Activated CD8-positive, alpha-beta memory T cell treated with anti-CD3 and anti-CD28 coated beads for 1 hour (primary cell): ENCODE measurements at places on chromosomes 16 and 17.
A peak's percentile ranks its signal among the peaks of the same experiment; 100 is the strongest.

DNA sequence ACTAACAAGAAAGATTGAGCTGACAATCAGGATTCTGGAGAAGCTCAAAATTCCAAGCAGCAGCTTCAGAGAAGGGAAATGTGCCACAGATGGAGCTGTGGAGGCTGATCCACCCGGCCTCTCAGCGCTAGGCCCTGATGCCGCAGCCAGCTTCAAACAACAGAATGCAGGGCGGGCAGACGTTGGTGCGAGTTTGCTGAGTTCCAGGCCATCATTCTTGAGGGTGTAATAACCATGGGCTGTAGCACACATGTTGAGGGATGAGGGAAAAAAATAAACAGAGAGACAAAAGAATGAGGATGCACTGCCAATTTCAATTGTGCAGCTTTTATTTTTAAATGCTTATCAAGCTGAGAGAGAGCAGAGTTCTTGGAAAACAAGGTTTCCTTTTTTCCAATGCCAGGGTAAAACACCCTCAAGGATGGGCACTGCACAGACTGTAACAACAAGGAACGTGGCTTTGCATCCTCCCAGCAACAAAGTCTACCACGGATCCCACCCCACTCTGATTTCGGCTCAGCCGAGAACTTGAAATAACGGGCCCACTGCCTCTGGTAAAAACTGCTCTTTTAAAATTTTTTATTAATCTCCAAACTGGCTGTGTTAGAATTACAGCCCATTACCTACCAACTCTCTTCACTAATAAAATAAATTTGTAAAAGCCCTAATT is 90.2 kb downstream of the SMG6 start:
- no peak for DNase-seq

GRCh38 chr17:64155129-64155528 is 25.2 kb upstream of the ERN1 start:
- no peak for DNase-seq

- no peak for DNase-seq
Measured at GRCh38 chr16:97822-98221, 19.8 kb downstream of the MPG start.

- DNase-seq = no peak
Measured at GRCh38 chr17:18278867-18279266, 18.4 kb downstream of the MIEF2 start.

DNA sequence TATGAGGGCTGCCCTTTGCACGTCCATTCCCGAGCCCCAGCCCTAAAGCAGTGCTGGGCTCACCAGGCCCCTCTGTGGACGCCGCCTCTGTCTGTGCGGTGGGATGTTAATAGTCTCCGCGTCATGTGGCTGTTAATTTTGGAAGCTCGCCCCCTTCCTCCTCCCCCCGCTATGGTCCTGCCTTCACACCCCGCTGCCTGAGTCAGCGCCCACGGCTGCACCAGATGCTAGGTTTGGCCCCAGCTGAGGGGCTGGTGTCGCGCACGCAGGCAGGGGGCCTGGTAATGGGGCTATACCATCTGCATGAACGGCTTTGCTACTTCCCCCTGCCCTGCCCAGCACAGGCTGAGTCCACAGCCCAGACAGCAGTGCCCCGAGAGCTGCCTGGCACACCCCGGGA is 4.1 kb upstream of the SSTR5 start:
- no peak for DNase-seq

DNA sequence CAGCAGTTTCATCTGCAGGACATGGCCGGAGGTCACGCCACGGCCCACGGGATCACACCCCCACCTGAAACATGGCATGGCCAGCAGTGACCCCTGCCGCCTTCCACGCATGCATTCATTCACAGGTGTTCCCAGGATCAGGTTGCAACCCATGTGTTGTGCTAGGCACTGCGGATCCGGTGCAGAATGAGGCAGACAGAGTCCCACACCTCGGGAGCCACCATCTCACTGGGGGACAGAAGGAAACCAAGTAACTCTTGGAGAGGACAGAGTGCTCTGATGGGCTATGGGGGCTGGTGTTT is 4.3 kb upstream of the MSRB1 start:
- DNase-seq = no peak

DNA sequence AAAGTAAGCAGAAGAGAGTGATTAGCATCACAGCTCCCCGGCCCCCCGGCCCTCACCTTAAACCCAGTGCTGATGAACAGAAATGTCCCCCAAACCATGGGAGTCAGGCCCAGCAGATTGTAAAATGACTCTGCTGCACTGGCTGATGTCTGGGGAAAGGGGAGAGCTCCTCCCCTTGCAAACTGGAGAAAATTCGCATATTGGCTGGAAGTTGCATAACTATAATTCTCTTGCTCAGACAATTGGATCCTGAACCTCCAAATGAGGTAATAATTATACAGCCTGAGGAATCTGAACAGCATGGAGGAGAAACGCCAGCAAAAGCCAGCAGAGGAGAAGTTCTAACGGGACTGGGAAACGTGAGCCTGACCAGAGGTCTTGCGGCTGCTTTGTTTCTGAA is 109.7 kb downstream of the C16orf95 start:
- no peak for DNase-seq

DNA sequence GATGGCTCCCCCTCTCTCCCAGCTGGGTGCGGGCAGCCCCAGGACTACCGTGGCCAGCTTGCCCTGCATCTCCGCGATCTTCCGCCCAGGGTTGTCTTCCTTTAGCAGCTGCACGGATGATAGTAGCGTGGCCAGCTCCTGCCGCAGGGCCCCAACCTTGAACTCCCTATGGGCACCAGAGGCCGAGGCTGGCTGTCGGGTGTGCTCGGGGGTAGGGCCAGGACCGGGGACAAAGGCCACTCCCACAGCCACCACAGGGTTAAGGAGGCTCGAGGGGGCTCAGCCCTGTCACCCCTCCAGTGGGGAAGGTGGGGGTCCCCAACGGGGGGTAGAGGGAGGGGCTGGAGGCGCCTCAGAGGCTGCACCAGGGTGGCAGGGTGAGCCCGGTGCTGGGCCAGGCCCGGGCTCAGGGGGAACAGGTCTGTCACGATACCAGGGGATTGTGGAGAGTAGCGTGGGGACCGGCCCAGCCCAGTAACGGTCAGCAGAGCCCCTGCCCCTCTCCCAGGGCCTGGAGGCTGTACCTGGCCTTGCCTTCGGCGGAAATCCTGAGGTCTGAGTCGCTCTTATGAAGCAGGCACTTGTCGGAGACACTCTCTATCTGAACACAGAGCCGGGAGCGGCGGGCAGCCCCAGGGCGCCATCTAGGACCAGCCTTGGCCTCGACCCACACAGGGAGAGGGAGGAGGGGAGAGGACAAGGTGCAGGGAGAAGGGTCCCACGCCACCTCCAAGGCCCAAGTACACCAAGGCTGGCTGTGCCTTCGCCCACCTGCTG is 5.2 kb downstream of the PERCC1 start:
- no peak for DNase-seq

DNA sequence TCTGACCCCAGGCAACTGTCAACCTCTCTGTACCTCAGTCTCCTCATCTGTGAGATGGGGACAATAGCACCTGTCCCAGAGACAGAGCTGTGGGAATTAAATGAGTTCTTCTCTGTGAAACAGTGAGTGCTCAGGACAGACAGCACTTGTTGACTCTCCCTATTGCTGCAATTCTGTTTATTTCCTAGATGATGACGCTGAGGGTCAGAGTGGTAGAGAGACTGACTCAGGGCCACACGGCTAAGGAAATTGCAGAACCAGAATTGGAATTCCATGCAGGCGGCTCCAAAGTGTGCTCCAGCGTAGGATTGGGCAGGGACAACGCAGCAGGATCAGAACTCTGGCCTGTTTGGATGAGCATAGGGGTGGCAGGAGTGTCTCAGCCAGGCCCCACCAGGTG is 302.2 kb downstream of the C16orf95 start:
- DNase-seq = no peak

GRCh38 chr17:40501499-40501911 is at the start of gene TNS4:
TSS of gene TNS4 (minus strand) at chr17:40501623. CDS start at chr17:40496425, 5,198 bp downstream.
- DNase-seq = no peak

GRCh38 chr16:10883004-10883403 is 6.0 kb downstream of the CIITA start:
- DNase-seq = no peak

- no peak for DNase-seq
Measured at GRCh38 chr17:34567691-34568465, 11.5 kb upstream of the TMEM132E start.

DNA sequence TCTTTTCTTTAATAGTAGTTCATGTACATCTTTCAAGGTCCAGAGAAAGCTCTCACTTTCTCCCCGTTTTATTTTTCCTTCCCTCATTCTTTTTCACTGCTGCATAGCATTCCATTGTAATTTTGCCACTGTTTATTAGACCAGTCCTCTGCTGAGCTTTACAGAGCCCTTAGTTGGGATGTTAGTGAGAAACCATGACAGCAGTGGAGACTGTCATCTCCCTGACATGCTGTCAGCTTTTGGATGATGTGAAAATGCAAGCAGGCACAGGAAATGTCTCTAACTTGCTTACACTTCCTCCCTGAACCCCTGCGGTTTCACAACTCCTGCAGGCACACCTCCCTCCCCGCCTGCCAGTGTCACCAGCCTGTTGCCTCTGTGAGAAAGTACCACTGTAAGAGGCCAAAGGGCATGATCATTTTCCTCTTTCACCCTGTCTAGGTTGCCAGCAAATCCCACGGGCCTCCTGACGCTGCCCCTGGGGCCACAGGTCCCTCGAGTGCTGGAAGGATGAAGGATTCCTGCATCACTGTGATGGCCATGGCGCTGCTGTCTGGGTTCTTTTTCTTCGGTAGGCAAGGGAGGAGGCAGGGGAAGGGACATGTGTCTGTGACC is at the start of gene ITGAL:
Gene ITGAL (plus strand): TSS at position 415 of the 615 bp plus-strand sequence. CDS start 96 bp downstream, at position 511.
- peak; percentile 63 for DNase-seq

GRCh38 chr17:53628011-53628410 is 194.7 kb upstream of the KIF2B start:
- no peak for DNase-seq

DNA sequence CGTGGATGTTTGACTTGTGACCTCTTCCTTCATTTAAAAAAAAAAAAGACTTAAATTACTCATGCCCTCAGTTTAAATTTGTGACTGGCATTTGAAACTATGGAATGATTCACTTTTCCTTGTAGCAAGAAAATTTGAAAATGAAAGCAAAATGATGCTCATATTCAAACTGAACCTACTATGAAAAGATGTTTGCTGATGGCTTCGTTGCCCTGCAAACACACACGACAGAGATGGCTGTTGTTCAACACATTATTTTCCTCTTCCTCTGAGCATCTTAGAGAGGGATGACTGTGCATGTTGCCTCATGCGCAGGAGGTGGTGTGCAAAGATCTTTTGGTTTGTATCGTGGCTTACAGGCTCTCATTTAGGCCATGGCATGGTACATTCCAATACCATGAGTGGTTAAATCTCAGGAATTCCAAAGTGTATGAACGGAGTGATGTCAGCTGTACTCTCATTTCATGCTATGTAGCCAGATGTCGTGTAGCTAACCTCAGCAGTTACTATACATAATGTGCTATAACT is 164.5 kb downstream of the PRKCA start:
- no peak for DNase-seq

- DNase-seq = no peak
Measured at GRCh38 chr17:62150471-62150870, 85.4 kb upstream of the MED13 start.

- DNase-seq = no peak
Measured at GRCh38 chr17:21379080-21379711, 3.0 kb downstream of the KCNJ12 start.

DNA sequence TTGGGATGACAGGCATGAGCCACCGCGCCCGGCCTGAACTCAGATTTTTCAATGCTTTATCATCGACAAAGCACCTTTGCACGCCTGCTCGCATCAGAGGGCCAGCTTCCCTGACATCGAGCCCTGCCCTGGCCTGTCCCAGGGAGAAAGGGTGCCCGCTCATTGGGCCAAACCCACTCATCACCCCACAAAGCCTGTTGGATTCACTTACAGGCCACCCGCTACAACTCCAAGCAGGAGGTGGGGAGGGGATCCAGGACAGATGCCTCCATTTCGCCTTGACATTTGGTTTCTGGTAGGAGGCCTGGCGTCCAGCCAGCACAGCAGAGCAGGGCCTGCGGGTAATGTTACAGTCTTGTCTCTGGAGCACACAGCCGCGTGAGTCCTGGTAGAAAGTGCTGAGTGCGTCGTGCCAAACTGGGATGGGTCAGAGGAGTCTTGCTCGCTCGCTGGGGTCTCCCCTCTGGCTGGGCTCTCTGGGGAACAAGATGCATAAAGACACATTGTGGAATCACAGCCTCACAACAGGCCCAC is 19.8 kb downstream of the SMTNL2 start:
- no peak for DNase-seq

DNA sequence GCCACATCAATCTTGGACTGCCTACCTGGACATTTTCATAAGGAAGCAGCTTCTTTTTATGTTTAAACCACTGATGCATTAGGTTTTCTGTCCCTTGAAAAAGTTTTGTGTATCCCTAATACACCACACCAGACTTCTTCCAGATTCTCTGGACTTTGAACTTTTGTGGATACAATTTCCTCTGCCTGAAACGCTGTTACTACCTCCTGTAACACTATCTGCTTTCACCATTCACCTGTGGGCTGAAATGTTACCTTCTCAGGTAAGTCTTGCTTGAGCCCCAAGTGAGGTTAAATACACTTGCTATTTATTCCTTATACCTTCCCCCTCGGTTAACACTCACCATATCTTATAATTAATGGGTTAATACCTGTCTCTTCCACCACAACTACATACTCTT is 2.7 kb downstream of the ZZEF1 start:
- DNase-seq = no peak

- DNase-seq = no peak
Measured at GRCh38 chr17:55577687-55578086, 66.4 kb upstream of the SMIM36 start.

- no peak for DNase-seq
Measured at GRCh38 chr16:53358884-53359283, 75.4 kb upstream of the RBL2 start.

DNA sequence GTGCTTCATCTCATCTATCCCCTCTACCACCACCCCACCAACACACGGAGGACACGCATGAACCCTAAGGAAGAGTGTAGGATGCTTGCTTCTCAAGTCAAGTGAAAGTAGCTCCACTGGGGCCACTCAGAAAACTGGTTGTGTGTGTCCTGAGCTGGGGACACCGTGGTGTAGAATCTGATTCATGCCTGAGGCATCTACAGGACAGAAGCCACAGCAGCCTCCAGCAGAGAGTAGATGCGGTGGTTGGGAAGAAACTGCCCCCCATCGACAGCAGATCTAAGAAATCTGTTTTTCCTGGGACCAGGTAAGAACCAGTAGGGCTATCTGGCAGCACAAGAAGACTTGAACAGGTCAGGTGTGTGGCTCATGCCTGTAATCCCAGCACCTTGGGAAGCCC is 51.9 kb upstream of the HLF start:
- no peak for DNase-seq

GRCh38 chr16:31031276-31031675 is 2.1 kb upstream of the STX4 start:
- DNase-seq = no peak
